Fibroblast of lung (primary cell): ENCODE measurements at places on chromosomes 3 and 15. TPM values are rescaled to one million over a fixed set of nuclear protein-coding genes. Genes with fewer than 3 reads are reported as not detected.

The EFCC1 gene
- not detected in 2 replicates for total RNA-seq

The MINDY2 gene
- 16.2 and 22.3 TPM in 2 replicates for total RNA-seq

The MCTP2 gene
- 5.6 and 14.5 TPM in 2 replicates for total RNA-seq

The RGMA gene
- total RNA-seq = 1.3 and 1.5 TPM in 2 replicates

The REC114 gene
- total RNA-seq = not detected in 2 replicates

The ELL3 gene
- 6.7 and 10.1 TPM in 2 replicates for total RNA-seq

The TMEM212 gene
- total RNA-seq = not detected in 2 replicates

The FBXO40 gene
- total RNA-seq = not detected in 2 replicates

The ARHGEF3 gene
- 14.1 and 16.7 TPM in 2 replicates for total RNA-seq

The HERC2 gene
- 37.0 and 55.8 TPM in 2 replicates for total RNA-seq

The ZCWPW2 gene
- total RNA-seq = 1.0 and 1.7 TPM in 2 replicates

The IRAK2 gene
- 4.4 and 6.6 TPM in 2 replicates for total RNA-seq

The CIB2 gene
- total RNA-seq = 3.1 and 5.9 TPM in 2 replicates

The FETUB gene
- not detected in 2 replicates for total RNA-seq

The LRRIQ4 gene
- total RNA-seq = under 0.01 TPM in 1 of 2 replicates, not detected in the other

The CYP1A2 gene
- total RNA-seq = not detected in 2 replicates

The GOLGA8G gene
- total RNA-seq = not detected in 2 replicates

The BUB1B gene
- 2.1 and 5.4 TPM in 2 replicates for total RNA-seq

The RASGRP1 gene
- not detected in 2 replicates for total RNA-seq

The LDHAL6B gene
- not detected in 2 replicates for total RNA-seq

The IMPG2 gene
- total RNA-seq = 0.33 and 0.51 TPM in 2 replicates

The SEMA5B gene
- total RNA-seq = not detected in 2 replicates

The MITF gene
- 22.3 and 34.3 TPM in 2 replicates for total RNA-seq

The PLSCR2 gene
- total RNA-seq = 0.17 TPM in 1 of 2 replicates, not detected in the other

The GPR62 gene
- under 0.01 TPM in 2 replicates for total RNA-seq

The CCDC39 gene
- total RNA-seq = under 0.01 TPM in 2 replicates

The PRR20G gene
- not detected in 2 replicates for total RNA-seq

The ROPN1B gene
- total RNA-seq = not detected in 2 replicates

The FBN1 gene
- total RNA-seq = 260 and 446 TPM in 2 replicates

The LYSMD2 gene
- total RNA-seq = 7.2 and 7.8 TPM in 2 replicates

The CSPG5 gene
- under 0.01 and 0.17 TPM in 2 replicates for total RNA-seq

The MESP1 gene
- 0.26 and 1.3 TPM in 2 replicates for total RNA-seq

The UROC1 gene
- total RNA-seq = not detected in 2 replicates

The TLR9 gene
- under 0.01 TPM in 1 of 2 replicates, not detected in the other for total RNA-seq

The GOLGA8H gene
- total RNA-seq = under 0.01 and 0.50 TPM in 2 replicates

The FAM107A gene
- under 0.01 TPM in 2 replicates for total RNA-seq

The STRIT1 gene
- not detected in 2 replicates for total RNA-seq

The CADM2 gene
- total RNA-seq = under 0.01 TPM in 1 of 2 replicates, not detected in the other

The FAM227B gene
- total RNA-seq = 5.4 and 9.7 TPM in 2 replicates

The MKRN2OS gene
- not detected in 2 replicates for total RNA-seq

The CHRNA3 gene
- not detected in 2 replicates for total RNA-seq

The SLC15A2 gene
- total RNA-seq = 0.26 and 0.33 TPM in 2 replicates

The IQCF5 gene
- total RNA-seq = not detected in 2 replicates

The GPD1L gene
- total RNA-seq = 12.6 and 15.0 TPM in 2 replicates

The MAGEL2 gene
- total RNA-seq = under 0.01 TPM in 2 replicates
